Stimulated activated CD4-positive, alpha-beta T cell treated with anti-CD3 and anti-CD28 coated beads, Interleukin-12 subunit alpha, Interleukin-12 subunit beta, amount 100 ng/mL, for 4 hours (primary cell): ENCODE measurements at places on chromosomes 7 and 10.

GRCh38 chr10:117578490-117578889 lies 35.9 kb downstream of the EMX2 start:
- DNase-seq: no peak

- DNase-seq: no peak
These were observed 244.8 kb downstream of the BAMBI start for GRCh38 chr10:28922127-28922526.

GRCh38 chr7:104983076-104983577 lies 30.9 kb upstream of the KMT2E start:
- no peak for DNase-seq

- DNase-seq: no peak
These were observed 32.3 kb downstream of the REEP3 start for GRCh38 chr10:63553473-63553872.

- DNase-seq: no peak
These were observed 25.2 kb downstream of the NUP42 start for GRCh38 chr7:23207021-23207420.

DNA sequence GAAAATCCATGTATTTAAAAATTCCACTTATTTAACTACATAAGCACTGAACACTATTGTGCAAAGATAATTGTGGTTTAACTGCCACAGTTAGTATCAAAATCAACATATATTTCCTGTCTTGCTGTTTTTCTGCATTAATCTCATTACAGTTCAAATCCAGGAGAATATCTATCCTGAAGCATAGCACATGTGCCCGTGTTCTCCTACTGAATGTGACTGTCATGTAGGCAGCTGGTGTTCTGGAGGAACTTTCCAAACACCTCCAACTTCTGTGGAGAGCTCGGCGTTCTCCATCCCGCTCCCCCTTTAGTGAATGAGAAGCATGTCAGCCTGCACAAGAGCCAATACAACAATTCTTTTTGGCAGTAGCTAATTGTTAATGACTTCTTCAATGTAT lies 76.4 kb upstream of the IKZF1 start:
- DNase-seq: no peak

- no peak for DNase-seq
These were observed 51.1 kb downstream of the EPDR1 start for GRCh38 chr7:37971491-37971890.

- DNase-seq: no peak
These were observed 445.8 kb downstream of the AUTS2 start for GRCh38 chr7:70044064-70044463.

DNA sequence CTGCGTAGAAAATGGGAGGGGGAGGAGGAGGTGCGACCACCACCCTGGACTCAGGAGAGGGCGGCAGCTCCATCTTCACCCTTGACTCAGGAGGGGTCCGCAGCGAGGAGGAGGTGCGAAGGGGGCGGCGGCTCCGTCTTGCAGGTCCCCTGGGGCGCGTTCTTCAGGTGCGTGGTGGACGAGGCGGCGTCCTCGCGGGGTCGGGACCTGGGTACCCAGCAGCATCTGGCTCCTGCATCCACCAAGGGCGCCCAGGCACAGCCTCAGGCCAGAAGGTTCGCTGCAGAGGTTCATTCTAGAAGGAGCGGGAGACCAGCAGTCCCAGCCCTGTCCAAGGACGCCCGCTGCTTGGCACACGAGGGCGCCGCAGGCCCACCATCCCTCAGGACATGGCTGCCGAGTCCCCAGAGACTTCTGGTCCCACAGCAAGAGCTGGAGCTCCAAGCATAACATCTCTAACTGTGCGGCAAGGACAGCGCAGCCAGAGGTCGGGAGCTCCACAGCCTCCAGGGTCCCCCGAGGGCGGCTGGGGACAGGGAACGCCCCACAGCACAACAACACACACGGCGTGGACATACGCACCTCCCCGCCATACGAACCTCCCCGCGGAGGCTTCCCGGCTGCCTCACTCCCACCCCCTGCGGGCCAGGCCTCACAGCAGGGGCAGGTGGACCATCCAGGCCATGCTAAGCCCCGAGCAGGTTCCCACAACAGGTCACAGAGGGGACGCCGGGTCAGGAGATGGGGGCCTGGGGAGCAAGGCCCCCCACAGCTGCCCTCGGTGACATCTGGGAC lies 16.8 kb upstream of the DPYSL4 start:
- no peak for DNase-seq

- no peak for DNase-seq
These were observed 9.5 kb upstream of the RBM20 start for GRCh38 chr10:110634527-110635209.

GRCh38 chr10:6669269-6669859 lies 89.3 kb upstream of the PRKCQ start:
- no peak for DNase-seq

GRCh38 chr10:129387258-129387525 lies 79.8 kb upstream of the MGMT start:
- DNase-seq: no peak

DNA sequence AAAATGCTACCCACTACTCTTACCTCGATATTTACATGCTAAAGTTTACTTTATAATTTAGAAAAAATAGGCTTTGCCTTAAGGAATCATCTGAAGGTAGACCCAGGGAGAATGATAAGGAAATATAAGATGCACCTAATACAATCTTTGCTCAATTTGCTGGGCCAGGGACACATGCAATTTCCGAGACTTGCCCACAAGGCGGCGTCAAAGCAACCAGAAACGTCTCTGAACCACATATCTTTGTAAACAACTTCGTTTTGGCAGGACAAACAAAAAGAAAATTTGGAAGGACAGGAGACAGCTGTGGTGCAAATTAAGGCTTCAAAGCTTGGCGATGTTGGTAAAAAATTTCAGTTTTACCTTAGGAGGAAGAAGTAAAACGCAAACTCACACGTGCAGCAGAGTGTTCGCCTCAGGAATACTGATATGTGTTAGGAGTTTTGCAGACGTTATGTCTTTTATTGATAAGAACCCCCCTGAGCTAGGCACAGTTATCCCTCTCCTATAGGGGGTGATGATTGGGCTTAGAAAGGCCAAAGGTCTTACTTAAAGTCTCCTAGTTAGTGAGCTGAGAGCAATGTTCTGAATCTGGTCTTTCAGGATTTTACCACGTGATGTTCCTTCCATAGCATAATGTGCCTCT lies 134.3 kb downstream of the PRKCQ start:
- DNase-seq: peak; percentile 57

- DNase-seq: no peak
These were observed 193.8 kb downstream of the PLPP4 start for GRCh38 chr10:120650705-120651399.

DNA sequence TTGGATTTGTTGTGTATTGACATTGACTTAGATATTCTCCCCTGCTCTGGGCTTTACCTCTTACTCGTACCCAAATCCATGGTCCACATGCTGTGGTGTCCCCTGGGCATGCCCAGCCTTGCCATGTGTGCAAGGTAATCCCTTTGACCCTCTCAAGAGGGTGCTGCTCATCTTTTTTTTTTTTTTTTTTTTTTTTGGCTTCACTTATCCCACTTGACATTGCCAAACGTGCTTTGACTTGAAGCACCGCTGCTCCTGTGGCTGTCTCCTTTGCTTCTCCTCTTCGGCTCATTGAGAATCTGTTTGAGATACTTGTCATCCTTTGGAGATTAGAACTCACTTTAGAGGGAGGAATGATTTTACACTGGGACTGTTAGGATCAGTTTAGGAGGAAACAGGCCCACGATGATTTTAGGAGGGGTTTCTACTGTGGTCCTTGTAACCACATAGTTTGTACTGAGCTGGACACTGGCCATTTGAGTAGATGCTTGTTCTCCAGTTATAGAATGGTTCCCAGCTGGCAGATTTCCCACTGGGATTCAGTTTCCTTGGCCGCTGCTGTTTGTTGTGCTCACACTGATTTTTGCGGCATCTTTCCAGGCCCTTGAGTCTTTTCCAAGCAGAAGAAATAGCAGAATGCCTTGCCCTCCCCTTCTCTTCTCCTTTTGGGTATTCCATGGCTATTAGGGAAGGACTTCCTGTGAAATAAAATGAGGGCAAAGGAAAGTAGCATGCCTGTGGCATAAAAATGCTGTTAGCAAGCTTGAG lies 184.8 kb downstream of the AUTS2 start:
- DNase-seq: no peak
